ENCODE measurements at places on chromosomes 2 and 18.

DNA sequence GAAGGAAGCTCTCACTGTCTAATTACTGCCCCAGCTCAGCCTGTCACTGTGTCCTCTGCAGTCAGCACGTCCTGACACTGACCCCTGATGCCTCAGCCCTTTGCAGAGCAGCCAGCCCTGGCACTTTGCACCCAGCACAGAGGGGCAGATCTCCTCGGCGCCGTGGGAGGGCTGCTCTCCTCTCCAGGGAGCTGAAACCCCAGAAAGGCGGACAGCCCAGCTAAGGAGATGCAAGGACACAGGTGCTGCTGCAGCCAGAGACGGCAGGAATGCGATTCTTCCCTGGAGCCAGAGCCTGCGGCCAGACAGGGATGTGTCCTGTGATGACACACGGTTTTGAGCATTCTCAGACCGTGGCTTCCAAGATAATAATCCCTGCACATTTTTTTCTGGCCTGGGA lies 34.5 kb upstream of the SIX3 start:
- DNase-seq: no peak

- DNase-seq: no peak
Observed at GRCh38 chr2:143691121-143691520, 561.9 kb downstream of the ARHGAP15 start.

- no peak for DNase-seq
Observed at GRCh38 chr2:183172220-183172887, 48.1 kb downstream of the NUP35 start.

DNA sequence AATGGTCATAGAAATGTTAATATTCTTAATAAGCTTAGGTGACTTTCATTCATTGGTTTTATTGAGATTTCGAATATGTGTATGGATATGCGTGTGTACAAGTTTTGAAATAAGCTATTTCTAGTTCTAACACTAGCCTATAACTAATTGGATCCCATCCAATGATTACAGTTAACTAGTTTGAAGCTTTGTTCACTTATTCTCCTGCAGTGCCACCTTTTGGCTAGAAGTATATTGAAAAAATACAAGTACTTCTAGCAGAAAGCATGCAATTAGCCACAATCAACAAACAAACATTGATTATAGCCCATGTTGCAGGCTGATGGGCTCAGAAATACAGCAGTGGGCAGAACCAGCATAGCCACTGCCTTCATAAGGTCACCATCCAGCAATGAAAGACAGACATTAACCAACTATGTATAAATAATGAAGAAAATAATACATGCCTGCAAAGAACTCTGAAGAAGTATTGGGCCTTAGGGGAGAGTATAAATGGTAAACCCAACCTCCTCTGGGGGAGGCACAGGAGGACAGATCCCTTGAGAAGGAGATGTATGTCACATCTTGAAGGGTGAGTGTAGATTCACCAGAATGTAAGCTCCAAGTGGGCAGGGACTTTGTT lies 5.1 kb upstream of the PIEZO2 start:
- DNase-seq: peak; percentile 75

DNA sequence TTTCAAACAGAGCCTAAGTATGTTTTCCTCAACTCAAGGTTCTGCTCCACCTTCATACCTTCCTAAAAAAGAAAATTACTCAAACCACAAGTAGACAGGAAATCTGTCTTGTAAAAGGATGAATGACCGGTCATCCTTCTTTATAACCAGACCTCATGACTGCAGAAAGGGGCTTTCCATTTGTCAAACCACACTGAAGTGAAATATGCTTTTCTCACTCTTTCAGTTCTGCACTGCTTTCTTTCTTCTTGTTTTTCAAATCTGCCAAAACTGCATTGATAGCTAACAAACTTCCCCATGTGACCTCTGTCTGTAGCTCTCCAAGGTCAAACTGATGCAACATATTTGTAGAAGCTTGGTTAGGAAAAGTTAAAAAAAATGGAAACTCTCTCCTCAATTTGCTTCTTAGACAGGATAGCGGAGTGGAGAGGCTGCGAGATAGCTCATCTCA lies 308.9 kb upstream of the CCDC68 start:
- DNase-seq: no peak

GRCh38 chr18:63233334-63233733 lies 86.2 kb downstream of the BCL2 start:
- no peak for DNase-seq
